ENCODE measurements at places on chromosomes 5 and 9.

DNA sequence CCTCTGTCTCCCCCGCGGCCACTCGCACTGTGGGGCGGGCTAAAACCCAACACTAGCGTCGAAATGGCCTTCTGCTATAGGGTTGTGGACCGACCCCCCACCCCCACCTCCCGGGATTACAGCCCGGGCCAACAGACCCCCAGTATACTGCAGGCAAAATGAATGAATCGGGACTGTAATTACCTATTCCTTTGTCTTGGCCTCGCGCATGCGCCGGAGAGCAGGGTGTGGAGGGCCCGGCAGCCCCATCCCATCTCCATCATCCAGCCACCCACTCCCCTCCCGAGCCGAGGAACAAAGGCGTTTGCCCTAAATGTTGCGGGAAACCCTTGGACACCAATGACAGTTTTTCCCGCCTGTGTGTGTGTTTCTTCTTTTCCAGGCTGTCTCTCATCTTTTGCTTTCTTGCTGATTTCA lies 1.6 kb downstream of the BASP1 start:
- DNase-seq: no peak

GRCh38 chr5:78490709-78491485 lies 130.5 kb downstream of the SCAMP1 start:
- DNase-seq: no peak

DNA sequence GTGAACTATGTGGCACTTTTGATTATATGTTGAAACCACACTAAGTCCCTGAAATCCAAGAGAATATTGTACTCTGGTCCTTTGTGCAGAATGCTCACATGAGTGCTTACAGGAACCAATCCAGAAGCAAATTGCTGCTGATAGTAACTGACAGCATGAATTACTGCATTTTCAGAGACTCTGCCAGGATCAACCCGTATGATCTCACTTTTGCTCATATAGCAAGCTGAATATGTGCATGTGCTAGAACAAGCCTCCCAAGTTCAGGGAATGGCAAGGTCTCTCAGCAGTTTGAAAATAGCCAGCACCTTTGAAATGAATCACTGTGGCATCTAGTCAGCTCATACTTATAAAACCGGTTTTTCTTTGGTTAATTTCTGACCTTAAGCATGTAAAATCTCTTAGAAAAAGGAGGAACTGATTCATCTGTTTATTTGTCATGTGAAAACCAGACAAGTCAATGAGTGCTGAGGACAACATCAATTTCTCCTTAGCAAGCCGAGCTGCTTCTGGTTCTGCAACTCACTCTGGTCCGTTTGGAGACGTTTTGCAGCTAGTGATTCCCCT lies 215.7 kb upstream of the ELL2 start:
- DNase-seq: no peak

GRCh38 chr5:137486707-137487106 lies 12.4 kb downstream of the SPOCK1 start:
- DNase-seq: no peak

DNA sequence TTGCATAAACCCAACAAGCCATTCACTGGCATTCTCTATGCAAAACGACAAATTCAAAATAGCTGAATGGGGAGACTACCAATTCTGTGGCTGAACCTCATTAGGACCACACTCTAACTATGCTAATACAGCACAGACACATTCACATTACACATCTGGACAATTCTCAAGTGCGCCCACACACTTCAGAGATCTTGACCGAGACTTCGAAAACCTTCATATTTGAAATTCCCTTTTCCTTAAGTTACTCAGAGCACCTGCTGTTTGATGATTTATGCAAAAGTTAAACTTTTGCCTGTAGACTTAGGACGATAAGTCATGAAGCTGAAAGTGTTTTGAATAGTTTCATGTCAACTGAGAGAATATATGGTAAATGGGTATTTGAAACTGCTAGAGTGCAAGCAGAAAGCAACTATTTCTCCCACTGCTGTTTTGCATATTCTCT lies 111.9 kb downstream of the FBN2 start:
- DNase-seq: no peak

GRCh38 chr5:14737291-14737690 lies 72.8 kb downstream of the OTULIN start:
- no peak for DNase-seq

- no peak for DNase-seq
Observed at GRCh38 chr5:77923666-77924065, 147.5 kb upstream of the TBCA start.

- no peak for DNase-seq
Observed at GRCh38 chr5:15023846-15024245, 152.3 kb upstream of the ANKH start.

DNA sequence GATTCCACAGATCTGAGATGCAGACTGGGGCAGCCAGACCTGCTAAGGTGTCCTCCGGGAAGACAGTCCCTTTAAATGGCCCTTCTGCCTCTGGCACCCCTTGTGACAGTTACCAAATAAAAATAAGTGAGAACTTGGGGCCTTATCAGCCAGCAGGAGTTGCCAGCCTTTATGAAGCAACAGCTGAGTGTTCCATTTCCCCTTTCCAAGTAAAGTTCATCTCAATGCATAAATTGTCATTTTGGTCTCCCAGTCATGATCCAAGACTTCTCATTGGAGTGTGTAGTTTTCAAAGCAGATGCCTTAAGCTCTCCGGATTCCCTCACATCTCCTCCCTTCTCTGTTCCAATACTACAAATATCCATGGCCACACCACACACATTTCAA lies 4.1 kb downstream of the PTCH1 start:
- no peak for DNase-seq

- no peak for DNase-seq
Observed at GRCh38 chr5:139092741-139093343, 105.3 kb downstream of the SIL1 start.

- DNase-seq: no peak
Observed at GRCh38 chr9:123996731-123997421, 14.7 kb upstream of the LHX2 start.

DNA sequence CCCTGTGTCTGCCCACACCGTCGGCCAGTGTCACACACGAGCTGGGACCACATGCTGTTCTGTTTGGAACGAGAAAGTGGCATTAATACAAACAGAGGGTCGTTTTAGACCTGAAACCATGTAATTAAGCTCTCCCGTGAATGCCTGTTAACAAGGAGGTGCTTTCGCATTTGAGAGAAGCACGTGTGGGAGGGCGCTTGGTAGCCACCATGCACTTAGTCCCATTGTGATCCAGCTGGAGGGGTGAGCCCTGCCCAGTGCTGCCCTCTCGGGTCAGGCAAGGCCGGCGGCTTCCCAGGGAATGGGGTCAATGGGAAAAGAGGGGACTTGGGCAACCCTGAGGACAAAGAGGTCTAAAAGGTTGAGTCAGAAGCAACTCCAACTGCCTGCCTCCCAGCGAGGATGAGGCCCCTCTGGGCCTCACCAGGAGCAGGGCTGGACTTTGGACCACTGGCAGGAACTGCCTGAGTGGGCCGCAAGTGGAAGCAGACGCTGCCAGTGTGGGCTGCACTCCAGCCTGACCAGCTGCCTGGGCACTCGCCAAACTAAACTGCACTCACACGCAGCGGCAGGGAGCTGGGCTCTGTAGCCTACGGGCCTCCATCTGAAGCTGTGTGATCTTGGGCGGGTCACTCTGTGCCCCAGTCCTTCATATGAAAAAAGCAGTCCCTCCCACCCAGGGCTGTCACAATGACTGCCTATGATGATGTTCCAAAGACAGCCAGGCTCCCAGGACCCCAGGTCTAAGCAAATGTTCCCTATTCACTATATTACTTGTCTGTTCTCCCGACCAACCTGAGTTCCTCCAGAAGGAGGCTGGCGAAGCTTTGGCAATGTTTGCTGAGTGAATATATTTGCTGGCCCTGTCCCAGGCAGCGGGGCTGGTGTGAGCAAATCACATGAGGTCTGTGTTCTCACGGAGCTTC lies 195.7 kb downstream of the CDK5RAP2 start:
- no peak for DNase-seq

GRCh38 chr9:131420980-131421624 lies 27.2 kb downstream of the PRRC2B start:
- no peak for DNase-seq

Data from activated gamma-delta T cell treated with Interleukin-2 at 50 U/mL for 16 hours (primary cell).